ENCODE measurements at places on chromosomes 2 and 18.
A peak's percentile ranks its signal among the peaks of the same experiment; 100 is the strongest.

DNA sequence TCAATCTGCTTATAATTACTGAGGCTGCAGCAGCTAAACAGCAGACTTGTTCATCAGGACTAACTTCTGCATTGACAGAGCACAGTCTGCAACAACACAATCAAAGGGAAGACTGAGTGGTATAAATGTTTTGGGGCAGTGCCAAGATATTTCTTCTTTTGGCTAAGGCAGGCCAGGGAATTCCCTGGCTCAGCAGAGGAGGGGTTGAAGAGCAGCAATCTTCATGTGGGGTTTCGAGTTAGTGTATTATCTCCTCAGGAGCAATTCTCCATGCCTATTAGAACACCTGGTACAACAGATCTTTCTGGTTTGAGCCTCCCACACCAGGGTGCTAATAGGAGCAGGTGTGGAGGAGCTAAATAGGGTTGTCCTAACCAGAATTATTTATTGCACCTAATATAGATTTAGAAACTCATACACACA, 103.0 kb upstream of the STK17B start:
- DNase-seq: no peak

GRCh38 chr2:16081316-16082200, 141.2 kb downstream of the MYCN start:
- DNase-seq: no peak

DNA sequence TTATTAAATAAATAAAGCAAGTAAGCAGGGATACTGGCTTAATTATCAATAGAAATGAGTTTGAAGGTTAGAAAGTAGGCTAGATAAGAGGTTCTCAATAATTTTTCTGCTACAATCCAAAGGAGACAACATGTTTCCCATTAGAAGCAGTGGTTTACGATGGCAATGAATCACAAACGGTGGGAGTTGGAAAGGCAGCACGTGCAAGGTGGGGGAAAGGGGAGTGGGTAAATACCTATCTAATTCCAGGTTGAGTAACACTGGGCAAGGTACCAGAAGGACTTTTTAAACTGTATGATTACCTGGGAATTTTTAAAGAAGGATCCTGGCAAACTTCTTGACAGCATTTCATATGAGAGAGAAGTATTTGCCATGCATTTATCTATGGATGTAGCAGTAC, 289.9 kb downstream of the NBAS start:
- DNase-seq: no peak

DNA sequence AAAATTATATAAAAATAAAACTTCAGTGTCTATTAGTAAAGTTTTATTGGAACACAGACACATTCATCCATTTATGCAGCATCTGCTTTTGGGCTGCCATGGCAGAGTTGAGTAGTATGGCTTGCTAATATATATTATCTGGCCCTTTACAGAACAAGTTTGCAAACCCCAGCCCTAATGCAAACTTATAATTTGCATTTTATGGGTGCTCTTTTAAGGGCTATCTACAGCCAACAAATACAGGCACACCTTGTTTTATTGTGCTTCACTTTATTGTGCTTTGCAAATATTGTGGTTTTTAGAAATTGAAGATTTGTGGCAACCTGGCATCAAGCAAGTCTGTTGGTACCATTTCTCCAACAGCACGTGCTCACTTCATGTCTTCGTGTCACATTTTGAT, 35.2 kb upstream of the DLX2 start:
- DNase-seq: no peak

GRCh38 chr18:60021556-60021955, 121.8 kb downstream of the PMAIP1 start:
- DNase-seq: no peak

DNA sequence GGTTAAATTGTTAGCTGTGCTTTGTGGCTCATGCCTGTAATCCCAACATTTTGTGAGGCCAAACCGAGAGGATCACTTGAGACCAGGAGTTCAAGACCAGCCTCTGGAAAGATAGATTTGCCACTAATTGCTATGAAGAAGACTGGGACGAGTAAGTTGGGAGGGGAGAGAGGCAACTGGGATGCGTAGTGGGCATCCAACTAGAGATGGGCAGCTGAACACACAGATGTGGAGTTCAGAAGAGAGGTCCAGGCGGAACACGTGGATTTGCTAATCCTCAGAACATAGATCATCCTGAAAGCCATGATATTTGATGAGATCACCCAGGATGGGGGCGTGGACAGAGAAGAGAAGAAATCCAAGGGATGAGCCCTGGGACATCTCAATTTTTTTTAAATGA, 48.7 kb downstream of the CYP26B1 start:
- no peak for DNase-seq

DNA sequence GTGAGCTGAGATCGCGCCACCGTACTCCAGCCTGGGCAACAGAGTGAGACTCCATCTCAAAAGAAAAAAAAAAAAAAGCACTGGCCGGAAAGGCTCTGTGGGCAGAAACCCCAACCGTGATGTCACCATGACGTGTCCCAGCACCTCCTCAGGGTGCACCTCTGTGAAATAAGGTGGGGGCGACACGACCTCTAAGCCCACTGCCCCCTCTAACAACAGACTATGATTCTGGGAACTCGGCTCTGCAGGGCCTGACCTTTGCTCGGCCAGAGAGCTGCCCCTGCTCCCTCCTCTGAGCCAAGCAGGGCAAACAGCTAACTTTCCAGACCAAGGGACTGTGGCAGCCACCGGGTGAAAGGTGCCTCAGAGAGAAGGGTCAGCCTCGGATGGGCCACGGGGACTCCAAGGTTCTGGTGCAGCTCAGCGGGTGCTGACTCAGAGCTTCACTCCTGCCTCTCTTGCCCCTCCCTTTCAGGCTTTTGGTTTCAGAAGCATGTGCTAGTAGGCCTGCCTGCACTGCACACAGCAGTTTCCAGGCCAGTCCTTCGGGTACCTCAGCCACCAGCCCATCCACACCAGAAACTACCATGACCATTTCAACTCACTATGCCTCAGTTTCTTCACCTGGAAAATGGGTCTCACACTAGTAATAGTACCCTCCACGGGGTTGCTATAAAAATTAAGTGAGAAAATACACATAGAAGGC, 8.0 kb downstream of the TMBIM1 start:
- DNase-seq: no peak

DNA sequence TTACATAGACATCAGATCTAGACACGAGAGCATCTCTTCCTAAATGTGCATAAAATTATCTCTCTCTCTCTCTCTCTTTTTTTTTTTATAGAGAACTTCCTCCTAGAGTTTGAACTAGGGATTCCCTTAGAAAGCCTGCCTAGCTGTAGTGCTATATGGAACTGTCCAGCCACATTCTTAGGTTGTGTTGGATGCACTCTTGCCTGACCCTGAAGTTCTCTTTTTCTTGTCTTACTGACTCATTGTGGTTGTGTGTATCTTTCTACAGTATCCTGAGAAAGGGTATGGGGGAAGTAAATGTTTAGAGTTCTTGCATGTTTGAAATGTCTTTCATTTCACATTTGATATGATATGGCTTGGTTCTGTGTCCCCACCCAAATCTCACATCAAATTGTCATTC, 368.2 kb downstream of the CDH2 start:
- no peak for DNase-seq

GRCh38 chr18:36432880-36433555, 135.5 kb downstream of the FHOD3 start:
- DNase-seq: no peak

GRCh38 chr2:240066489-240066888, 13.2 kb upstream of the OR6B3 start:
- no peak for DNase-seq

DNA sequence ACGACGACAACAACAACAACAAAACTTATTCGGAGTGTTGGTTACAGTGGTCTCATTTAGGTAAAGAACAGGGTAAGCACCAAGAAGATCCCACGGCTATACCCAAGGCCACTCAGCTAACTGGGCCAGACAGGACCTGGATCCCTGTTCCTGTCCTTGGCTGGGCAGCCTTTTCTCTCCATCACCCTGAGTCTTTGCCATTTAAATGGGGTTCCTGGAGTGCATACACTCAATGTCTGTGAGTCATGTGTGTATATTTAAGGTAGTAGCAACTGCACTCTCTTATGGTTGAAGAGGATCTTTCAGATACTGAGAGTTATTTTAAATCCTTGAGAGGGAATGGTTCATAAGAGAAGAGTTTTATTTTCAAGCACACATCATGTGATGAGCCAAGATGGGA, 35.3 kb downstream of the ADCYAP1 start:
- DNase-seq: no peak

- no peak for DNase-seq
Observed at GRCh38 chr2:151904021-151904420, 75.8 kb upstream of the ARL5A start.

GRCh38 chr18:3305354-3305762, 43.4 kb downstream of the MYL12B start:
- DNase-seq: no peak

GRCh38 chr2:220001751-220002150, 374.3 kb downstream of the SLC4A3 start:
- DNase-seq: no peak

GRCh38 chr2:41775366-41776025, 272.3 kb upstream of the PKDCC start:
- no peak for DNase-seq

DNA sequence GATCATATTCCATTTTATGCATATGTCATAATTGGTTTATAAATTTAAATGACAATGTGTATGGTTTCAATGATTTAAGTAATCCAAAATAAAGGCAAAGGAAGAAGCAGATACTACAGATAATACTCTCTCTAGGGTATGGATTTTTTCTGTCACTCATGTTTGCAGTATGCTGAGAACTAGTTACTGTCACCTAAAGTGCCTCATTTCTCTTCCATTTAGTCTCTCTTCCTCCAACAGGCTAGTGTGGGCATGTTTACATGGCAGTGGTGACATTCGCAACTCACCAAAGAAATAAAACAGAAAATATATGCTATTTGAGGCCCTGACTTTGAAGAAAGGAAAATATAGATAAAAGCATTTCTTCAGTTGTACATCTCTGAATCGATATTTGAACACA, 1460.4 kb upstream of the ZEB2 start:
- DNase-seq: no peak

DNA sequence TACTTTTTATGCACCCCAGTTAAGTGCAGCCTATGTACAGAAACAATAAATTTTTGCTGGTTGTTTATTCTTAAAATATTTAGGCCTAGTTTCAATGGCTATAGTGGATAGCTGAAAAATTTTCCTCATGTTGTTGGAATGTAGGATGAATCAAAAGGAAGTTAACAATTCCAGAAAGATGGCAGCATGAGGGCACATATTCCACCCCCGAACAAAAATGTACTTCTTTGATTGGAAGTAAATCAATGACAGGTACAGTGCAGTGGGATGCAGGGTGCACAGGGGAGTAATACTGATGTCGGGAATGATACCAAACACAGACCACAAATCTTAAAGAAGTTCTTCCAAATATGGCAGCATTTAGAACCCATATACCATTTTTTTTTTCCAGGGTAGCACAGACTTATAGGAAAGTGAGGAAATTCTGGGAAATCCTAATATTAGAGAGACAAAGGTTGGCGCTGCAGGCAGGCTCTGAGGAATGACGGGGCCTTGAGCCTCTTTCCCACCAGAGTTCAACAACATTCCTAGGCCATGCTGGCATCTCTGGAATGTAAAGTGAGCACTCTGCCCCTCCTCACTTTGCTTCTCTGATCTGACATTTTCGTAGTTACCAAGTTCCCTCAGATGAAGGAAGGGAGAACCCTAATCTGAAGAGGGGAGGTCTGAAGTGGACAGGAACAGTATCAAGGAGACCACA, 36.6 kb upstream of the IKZF2 start:
- no peak for DNase-seq

GRCh38 chr2:12106440-12107080, 360.1 kb downstream of the LPIN1 start:
- no peak for DNase-seq

GRCh38 chr2:186518291-186518690, 32.2 kb downstream of the ZC3H15 start:
- DNase-seq: no peak

- DNase-seq: no peak
Observed at GRCh38 chr2:47401789-47402554, 984 bp upstream of the MSH2 start.

DNA sequence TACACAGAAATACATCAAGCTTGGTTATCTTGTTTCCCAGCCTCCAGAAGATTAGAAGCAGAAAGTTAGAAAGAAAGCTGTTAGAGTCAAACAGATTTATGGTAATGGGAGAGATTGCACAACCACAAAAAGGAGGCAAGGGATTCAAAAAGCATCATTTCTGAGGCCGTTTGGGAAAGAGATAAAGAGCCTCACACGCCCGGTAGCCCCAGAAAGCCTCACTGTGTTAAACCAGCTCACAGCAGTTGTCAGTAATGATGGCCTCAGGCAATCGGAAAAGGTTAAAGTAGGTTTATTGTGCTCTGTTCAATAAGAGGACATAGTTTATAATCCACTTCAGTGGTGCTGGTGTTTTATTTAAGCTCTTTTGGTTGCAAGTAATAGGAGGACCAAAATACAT, 111.3 kb downstream of the DCC start:
- no peak for DNase-seq

DNA sequence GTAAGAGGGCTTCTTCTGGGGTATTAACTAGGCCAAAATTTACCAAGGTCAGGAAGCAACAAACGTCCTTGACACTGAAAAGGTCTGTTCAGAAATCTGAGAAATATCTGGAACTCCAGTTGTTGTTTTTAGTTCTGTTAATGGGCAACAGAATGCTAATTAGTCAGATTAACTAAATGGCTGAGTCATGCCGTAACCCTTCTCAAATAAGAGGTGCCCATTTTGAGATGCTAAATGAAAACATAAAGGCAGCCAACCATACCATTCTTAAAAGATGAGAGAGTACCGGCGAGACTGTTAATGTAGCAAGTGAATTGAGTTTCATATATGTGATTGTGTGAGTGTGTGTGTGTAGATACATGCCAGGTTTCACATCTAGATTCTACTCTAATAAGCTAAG, 147.9 kb upstream of the GAREM1 start:
- no peak for DNase-seq

GRCh38 chr2:143398781-143399180, 269.6 kb downstream of the ARHGAP15 start:
- no peak for DNase-seq

- DNase-seq: no peak
Observed at GRCh38 chr2:72010647-72011369, 136.9 kb downstream of the CYP26B1 start.

GRCh38 chr2:73172963-73173362, 29.4 kb upstream of the NOTO start:
- DNase-seq: peak; percentile 25

GRCh38 chr2:170492010-170492409, 223.1 kb upstream of the SP5 start:
- DNase-seq: no peak

- no peak for DNase-seq
Observed at GRCh38 chr2:56297671-56298070, 113.9 kb downstream of the CCDC85A start.

GRCh38 chr2:109636317-109636716, 22.2 kb downstream of the SOWAHC start:
- DNase-seq: no peak

- DNase-seq: no peak
Observed at GRCh38 chr2:120865656-120866055, 130.0 kb downstream of the GLI2 start.

DNA sequence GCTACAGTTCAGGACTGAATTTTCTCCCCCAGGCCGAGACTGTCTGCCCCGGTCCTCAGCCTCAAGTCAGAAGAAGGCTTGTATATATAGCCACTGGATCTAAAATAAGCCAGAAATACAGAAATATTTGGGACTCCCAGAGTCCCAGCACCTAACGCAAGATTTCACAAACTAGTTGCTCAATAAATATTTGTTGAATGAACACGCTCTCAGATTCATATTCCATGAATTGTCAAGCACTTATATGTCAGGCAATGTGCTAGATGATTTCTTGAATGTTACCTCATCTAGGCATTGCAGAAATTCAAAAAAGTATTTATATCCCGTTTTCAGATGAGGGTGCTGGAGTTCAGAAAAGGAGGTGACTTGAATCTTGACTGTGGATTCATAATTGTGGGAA, 163.7 kb upstream of the KLHL29 start:
- DNase-seq: no peak
